ENCODE measurements at places on chromosomes 4 and X.
A peak's percentile ranks its signal among the peaks of the same experiment; 100 is the strongest.

DNA sequence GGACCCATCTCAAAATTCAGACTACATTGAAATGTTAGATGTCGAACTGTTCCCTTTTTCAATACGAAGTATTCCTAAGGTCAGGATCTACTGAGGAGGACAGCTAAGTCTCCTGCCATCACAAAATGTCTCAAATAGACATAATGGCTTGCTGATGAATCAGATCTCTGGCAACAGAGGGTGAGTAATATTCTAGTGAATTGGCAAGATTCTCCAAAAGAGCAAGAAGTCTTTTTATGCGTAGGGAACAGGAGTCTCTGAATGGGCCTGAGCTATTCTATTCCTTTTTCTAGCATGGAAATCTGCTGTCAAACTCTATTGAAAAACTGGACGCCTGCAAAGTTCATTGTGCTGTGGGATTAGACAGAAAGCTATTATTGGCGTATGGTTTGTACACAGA lies 145.4 kb downstream of the FNIP2 start:
- no peak for DNase-seq

GRCh38 chr4:56158483-56158882 lies 209.7 kb downstream of the CEP135 start:
- DNase-seq, result no peak

GRCh38 chr4:5785806-5786680 lies 75.0 kb downstream of the EVC start:
- DNase-seq, result no peak

DNA sequence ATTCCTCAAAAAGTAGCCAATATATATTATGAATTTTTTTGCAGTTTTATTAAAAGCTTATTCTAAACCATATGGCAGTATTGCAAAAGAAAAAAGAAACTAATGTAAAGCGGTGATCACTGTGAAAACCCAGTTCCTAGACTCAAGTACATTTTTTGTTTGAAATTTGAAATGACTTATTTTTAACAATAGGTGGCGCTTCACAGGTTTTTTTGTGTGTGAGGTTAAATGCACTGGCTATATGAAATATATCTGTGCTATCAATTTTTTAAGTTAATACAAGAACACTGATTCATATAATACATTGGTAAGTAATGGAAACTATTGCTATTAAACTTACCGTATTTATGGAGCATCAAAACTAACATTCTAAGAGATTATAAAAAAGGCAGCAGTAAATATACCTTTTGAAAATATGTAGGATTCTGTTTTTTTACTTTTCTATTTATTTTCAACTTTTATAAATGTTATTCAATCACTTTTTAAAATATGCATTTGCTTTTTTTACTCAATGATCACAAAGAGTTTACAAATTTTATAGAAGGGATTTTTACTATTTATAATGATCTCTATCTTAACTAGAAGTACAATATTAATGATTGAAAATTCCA lies 5.6 kb upstream of the SPRY1 start:
- peak; percentile 27 for DNase-seq

DNA sequence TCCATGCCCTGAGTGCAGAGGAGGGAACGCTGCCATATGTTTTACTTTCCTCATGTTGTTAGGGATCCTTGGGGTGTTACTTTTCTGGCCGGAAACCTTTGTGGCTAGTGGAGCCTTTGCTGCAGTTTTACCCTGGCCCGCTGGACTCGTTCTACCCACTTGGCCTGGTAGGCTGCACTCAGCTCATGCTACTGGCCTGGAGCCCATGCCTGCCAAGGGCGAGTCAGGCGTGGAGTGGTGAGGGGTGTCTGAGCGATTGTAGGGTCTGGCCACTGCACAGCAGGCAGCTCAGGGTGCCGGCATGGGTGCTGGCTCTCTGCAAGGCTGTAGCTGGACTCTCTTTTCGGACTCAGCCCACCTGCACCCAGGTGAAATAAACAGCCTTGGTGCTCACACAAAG lies 41.4 kb upstream of the IL9R start:
- no peak for DNase-seq

- DNase-seq, result peak; percentile 33
Observed at GRCh38 chr4:83266689-83267088, 17.9 kb downstream of the COQ2 start.

GRCh38 chr4:32417113-32417704 lies 1697.0 kb downstream of the PCDH7 start:
- DNase-seq, result no peak

Data from MV-4-11 (cell line).